ENCODE measurements at places on chromosomes 2 and 18.

GRCh38 chr2:56729212-56729611, 545.4 kb downstream of the CCDC85A start:
- no peak for DNase-seq

DNA sequence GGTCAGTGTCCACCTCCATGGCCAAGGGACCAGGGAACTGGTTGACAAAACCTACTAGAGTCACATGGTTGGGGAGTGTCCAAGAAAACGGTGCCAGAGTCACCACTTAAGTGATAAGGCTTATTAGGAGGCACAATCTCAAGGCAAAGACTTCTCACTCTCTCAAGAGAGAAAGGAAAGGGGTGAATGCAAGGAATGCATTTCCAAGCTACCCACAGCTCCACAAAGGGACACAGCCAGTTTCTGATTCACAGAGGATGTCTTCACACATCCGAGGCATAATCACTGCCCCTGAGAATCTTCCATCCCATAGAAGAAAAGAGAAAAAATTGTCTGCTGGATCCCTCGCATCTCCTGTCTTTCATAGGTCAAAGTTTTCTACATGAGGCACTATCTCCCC, 269.3 kb downstream of the TNS1 start:
- no peak for DNase-seq

- no peak for DNase-seq
Measured at GRCh38 chr2:69704446-69704845, 37.5 kb upstream of the ANXA4 start.

- peak; percentile 36 for DNase-seq
Measured at GRCh38 chr2:241895712-241896641, 26.4 kb downstream of the RTP5 start.

GRCh38 chr2:214379227-214379626, 31.6 kb upstream of the VWC2L start:
- no peak for DNase-seq

DNA sequence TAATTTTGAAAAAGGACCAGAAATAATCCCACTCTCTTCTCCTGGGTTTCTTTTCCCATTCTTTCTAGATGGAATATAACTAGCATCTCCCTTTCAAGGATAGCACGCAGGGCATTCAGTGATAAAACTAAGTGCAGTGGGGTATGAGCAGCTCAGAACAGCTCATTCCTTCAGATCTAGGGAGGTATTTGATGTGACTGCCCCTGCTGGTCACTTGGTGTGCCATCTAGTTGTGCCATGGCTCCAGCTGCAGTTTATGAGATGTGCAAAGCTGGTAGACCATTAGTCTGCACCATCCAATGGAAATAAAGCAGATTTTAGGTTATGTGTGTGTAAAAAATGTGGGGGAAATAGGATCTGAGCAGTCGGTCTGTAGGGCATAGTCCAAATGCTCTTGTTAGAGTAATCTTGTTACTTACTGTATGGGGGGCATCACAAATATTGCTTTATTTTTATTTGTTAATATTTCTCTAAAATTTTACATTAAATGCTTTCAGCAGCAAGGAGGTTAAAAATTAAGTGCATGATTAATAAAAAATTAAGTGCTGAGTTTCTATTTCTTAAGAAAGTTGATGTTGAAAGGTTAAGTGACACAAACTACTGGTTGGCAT, 38.9 kb downstream of the CTAGE1 start:
- DNase-seq, result no peak

DNA sequence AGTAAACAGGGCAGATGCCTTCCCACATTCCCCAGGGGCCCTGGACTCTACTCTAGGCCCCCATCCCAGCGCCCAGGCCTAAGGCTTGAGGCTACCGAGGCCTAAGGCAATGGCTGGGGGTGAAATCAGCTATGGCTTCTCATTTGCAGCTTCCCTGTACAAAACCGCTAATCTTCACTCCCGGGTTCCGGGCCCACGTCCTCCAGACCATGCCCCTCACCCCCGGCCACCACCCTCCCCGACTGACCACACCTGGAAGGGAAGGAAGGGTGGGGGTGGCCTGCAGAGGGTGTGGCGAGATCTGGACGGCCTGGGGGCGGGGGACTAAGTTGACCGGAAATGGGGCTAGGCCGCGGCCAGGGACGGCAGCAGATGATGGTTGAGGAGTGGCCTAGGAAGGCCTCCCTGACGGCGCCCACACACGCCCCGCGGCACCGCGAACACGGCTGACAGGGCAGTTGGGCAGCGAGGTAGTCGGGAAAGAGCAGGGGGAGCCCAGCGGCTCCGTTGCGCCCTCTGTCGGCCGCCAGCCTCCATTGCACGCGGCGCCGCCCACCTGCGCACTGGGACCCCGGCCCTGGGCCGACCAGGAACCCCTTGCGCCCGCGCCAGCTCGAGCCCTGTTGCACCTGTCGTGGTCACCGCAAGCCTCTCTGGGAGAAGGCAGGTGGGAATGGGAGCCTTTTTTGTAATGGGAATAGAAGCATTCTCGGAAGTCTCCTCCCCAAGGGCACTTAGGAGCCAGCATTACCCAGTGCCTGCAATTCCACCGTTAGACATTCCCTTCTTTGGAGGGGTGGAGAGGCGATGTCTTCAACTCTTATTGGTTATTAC, 117.1 kb upstream of the STPG4 start:
- no peak for DNase-seq

GRCh38 chr2:207782238-207783030, 12.7 kb upstream of the FZD5 start:
- DNase-seq, result no peak

Measured in pulmonary artery endothelial cell (primary cell).